ENCODE measurements at places on chromosomes 4 and X.

DNA sequence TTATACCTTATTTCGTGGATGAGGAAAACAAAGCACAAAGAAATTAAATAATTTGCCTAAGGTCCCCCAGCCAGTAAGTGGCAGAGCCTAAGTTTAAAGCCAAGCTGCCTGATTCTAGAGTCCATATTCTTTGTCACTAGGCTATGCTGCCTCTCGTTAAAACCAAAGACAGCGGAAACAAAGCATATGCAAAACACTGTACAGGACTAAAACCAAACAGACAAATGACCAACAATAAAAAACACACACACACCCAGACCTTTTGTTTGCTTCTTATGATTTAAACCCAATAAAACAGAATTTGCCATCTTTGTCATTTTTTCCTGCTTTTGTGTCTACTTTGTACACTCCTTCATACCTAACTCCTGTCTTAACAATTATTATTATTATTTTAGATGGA lies 10.1 kb upstream of the VSIG1 start:
- H3K4me1 ChIP-seq: no peaks in the 10 kb centered on the region
- no peak for DNase-seq
- H3K4me3 ChIP-seq: no peak overlapping the region
- H3K27ac ChIP-seq: no peak overlapping the region

- H3K27me3 ChIP-seq: no peaks in the 10 kb centered on the region
- no peaks in the 10 kb centered on the region for H3K36me3 ChIP-seq
- no peak overlapping the region for H3K27ac ChIP-seq
Observed at GRCh38 chr4:14841801-14842768, 160.2 kb upstream of the CPEB2 start.

DNA sequence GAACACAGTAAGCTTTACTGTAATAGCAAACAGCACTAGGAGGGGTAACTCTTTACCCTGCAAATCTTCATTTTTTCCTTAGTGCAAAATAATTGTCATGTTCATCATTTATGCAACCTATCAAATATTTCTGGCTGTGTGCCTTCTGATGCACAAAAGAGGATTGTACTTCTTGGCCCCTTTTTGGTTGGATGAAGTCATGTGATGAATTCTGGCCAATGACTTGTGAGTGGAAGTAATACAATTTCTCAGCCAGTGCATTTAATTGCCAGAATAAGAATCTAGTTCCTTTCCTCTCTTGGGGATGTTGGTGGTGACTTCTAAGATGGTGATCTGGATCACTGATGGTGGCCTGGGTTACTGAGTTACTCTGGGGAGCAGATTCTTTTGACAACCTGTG lies 37.0 kb upstream of the GATB start:
- no peaks in the 10 kb centered on the region for H3K36me3 ChIP-seq
- H3K4me1 ChIP-seq: no peaks in the 10 kb centered on the region
- no peak overlapping the region for H3K27ac ChIP-seq
- DNase-seq: no peak
- H3K4me3 ChIP-seq: no peak overlapping the region
- no peaks in the 10 kb centered on the region for H3K27me3 ChIP-seq

GRCh38 chr4:65651751-65652150 lies 18.5 kb downstream of the EPHA5 start:
- no peaks in the 10 kb centered on the region for H3K27me3 ChIP-seq
- H3K4me3 ChIP-seq: no peak overlapping the region
- no peaks in the 10 kb centered on the region for H3K4me1 ChIP-seq
- no peak for DNase-seq
- no peaks in the 10 kb centered on the region for H3K36me3 ChIP-seq
- H3K27ac ChIP-seq: no peak overlapping the region

GRCh38 chr4:38562751-38563198 lies 101.2 kb upstream of the KLF3 start:
- H3K36me3 ChIP-seq: no peaks in the 10 kb centered on the region
- H3K27ac ChIP-seq: no peak overlapping the region
- no peak for DNase-seq
- H3K4me1 ChIP-seq: peaks cover 20% of the 10 kb centered on the region
- H3K4me3 ChIP-seq: no peak overlapping the region
- no peaks in the 10 kb centered on the region for H3K27me3 ChIP-seq

DNA sequence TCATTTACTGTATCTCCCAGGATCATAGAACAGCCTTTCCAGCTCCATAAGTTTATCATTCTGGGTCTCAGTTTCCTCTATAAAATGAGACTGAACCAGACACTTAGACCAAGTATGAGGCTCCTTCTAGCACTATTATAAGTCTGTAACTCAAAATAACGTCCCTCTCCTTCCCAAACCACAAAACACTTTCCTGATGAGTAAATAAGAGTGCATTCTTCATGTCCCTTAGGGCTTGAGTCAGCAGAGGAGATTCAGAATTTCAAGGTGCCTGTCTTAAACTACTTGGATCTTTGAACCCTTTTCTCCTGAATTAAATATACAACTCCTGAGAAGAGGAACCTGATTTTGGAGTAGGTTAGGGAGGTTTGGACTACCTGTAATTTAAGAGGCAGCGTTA lies 62.6 kb downstream of the GLRA2 start:
- no peaks in the 10 kb centered on the region for H3K27me3 ChIP-seq
- no peak for DNase-seq
- H3K4me3 ChIP-seq: no peak overlapping the region
- H3K27ac ChIP-seq: no peak overlapping the region
- no peaks in the 10 kb centered on the region for H3K4me1 ChIP-seq

- no peak for DNase-seq
- H3K27ac ChIP-seq: no peak overlapping the region
- peaks cover 8% of the 10 kb centered on the region for H3K4me1 ChIP-seq
- no peaks in the 10 kb centered on the region for H3K27me3 ChIP-seq
Observed at GRCh38 chr4:56699537-56700105, 18.5 kb upstream of the HOPX start.

- H3K27ac ChIP-seq: no peak overlapping the region
- no peaks in the 10 kb centered on the region for H3K4me1 ChIP-seq
- no peaks in the 10 kb centered on the region for H3K36me3 ChIP-seq
- no peak for DNase-seq
- no peak overlapping the region for H3K4me3 ChIP-seq
Observed at GRCh38 chrX:130995439-130995838, 62.7 kb upstream of the ARHGAP36 start.

- H3K4me1 ChIP-seq: no peaks in the 10 kb centered on the region
- H3K36me3 ChIP-seq: no peaks in the 10 kb centered on the region
- no peak overlapping the region for H3K4me3 ChIP-seq
- H3K27me3 ChIP-seq: no peaks in the 10 kb centered on the region
- no peak overlapping the region for H3K27ac ChIP-seq
Observed at GRCh38 chrX:118807151-118808017, 16.2 kb upstream of the ZCCHC12 start.

- H3K27me3 ChIP-seq: no peaks in the 10 kb centered on the region
- no peaks in the 10 kb centered on the region for H3K4me1 ChIP-seq
- H3K4me3 ChIP-seq: no peak overlapping the region
- H3K36me3 ChIP-seq: no peaks in the 10 kb centered on the region
- DNase-seq: no peak
- H3K27ac ChIP-seq: no peak overlapping the region
Observed at GRCh38 chrX:152072236-152072635, 66.1 kb downstream of the MAGEA10 start.

DNA sequence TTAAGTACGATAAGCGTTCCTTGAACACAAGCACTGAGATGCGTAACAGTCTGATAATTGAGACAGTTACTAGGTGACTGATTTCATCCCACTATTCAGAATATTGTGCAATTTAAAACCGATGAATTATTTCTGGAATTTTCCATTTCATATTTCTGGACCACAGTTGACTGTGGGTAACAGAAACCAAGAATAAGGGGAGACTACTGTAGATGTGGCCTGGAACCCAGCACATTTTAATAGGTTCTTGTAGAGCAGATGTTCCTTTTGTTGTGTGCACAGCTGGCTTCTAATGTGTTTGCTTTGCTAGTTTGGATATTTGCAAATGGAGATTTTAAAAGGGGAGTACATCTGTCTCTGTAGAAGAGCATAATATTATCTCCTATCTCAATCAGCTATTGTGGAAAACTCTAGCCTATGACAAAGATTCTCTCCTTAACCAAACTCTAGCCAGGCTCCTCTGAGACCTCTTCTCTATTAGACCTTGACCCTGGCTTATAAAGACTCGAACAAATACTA lies 16.4 kb downstream of the NAAA start:
- H3K36me3 ChIP-seq: peaks cover 67% of the 10 kb centered on the region
- H3K4me1 ChIP-seq: no peaks in the 10 kb centered on the region

- no peaks in the 10 kb centered on the region for H3K36me3 ChIP-seq
- H3K4me3 ChIP-seq: no peak overlapping the region
- no peaks in the 10 kb centered on the region for H3K27me3 ChIP-seq
- no peaks in the 10 kb centered on the region for H3K4me1 ChIP-seq
Observed at GRCh38 chr4:68132342-68132741, 2.7 kb upstream of the TMPRSS11F start.

DNA sequence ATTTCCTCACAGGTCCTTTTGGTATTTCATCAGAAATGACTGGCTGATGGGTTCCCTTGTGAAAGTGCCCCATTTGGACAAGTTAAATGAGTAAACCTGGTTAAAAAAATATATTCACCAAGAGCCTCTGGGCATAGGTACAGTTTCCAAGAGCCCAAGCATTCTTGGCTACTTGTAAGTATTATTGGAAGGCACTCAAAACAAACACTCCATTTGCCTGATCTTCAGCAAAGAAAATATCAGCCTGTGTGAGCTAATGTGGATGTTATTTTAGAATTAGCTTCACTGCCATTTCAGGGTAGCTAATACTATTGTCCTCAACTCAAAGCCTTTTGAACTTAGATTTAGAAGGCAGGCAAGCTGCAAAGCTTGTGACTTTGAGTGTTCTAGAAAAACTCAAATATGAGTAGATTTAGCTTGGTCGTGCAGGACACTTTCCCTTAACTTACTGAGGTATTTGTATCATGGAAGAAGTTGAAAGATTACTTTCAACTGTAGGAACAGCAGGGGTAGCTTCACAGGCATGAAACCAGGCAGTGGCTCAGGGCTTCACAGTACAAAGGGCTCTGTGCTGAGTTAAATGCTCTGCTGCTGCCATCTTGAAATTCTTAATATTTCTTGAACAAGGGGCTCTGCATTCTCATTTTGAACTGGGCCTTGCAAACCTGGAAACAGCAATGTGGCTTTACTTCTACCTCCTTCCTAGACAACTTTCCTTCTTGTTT lies 177.2 kb downstream of the AMELX start:
- H3K36me3 ChIP-seq: no peaks in the 10 kb centered on the region
- H3K27ac ChIP-seq: peak overlapping the region; percentile 6
- no peak overlapping the region for H3K4me3 ChIP-seq
- H3K4me1 ChIP-seq: no peaks in the 10 kb centered on the region

DNA sequence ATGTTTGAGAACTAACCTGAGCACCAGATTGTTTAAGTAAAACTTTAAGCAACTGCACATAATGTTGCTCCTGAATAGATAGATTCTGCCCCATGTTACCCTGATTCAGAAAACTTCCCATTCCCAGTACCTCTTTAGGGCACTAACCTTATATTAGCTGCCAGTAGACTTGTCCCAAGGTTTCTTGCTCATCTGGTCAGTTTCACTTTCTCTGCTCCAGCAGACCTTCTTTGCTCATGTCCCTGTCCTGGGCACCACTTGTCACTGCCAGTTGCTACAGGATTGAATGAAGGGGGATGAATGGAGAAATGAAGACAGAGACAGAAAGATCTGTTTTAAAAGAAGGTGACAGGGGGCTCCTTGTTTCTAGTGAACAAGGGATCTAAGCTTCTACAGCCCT lies 65.2 kb upstream of the UGT2B10 start:
- H3K4me1 ChIP-seq: no peaks in the 10 kb centered on the region
- H3K36me3 ChIP-seq: no peaks in the 10 kb centered on the region
- no peak overlapping the region for H3K27ac ChIP-seq
- H3K4me3 ChIP-seq: no peak overlapping the region
- DNase-seq: no peak

GRCh38 chr4:184384810-184385557 lies 89.4 kb downstream of the IRF2 start:
- peak overlapping the region; percentile 40 for H3K4me3 ChIP-seq
- H3K27me3 ChIP-seq: no peaks in the 10 kb centered on the region
- peak overlapping the region; percentile 71 for H3K27ac ChIP-seq
- no peak for DNase-seq
- H3K36me3 ChIP-seq: no peaks in the 10 kb centered on the region
- H3K4me1 ChIP-seq: peaks cover 30% of the 10 kb centered on the region

DNA sequence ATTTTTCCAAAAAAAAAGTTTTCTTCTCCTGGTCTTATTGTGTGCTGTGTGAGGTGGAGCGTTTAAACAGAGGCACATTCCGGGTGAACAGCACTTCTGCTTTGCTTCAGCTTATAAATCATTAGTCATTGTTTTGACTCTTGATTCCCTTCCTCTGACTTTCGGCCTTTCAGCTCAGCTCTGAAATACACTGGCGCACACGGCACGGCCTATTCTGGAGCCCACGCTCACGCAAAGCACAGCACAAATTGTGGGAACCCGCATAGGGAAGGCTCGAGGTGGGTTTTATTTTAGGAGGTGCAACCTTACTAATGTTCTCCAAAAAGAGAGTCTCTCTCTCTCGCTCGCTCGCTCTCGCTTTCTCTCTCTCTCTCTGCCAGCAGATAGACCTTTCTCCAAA lies 4.0 kb downstream of the POU3F4 start:
- H3K27me3 ChIP-seq: no peaks in the 10 kb centered on the region
- H3K4me3 ChIP-seq: no peak overlapping the region
- H3K27ac ChIP-seq: no peak overlapping the region
- no peak for DNase-seq
- H3K36me3 ChIP-seq: no peaks in the 10 kb centered on the region

DNA sequence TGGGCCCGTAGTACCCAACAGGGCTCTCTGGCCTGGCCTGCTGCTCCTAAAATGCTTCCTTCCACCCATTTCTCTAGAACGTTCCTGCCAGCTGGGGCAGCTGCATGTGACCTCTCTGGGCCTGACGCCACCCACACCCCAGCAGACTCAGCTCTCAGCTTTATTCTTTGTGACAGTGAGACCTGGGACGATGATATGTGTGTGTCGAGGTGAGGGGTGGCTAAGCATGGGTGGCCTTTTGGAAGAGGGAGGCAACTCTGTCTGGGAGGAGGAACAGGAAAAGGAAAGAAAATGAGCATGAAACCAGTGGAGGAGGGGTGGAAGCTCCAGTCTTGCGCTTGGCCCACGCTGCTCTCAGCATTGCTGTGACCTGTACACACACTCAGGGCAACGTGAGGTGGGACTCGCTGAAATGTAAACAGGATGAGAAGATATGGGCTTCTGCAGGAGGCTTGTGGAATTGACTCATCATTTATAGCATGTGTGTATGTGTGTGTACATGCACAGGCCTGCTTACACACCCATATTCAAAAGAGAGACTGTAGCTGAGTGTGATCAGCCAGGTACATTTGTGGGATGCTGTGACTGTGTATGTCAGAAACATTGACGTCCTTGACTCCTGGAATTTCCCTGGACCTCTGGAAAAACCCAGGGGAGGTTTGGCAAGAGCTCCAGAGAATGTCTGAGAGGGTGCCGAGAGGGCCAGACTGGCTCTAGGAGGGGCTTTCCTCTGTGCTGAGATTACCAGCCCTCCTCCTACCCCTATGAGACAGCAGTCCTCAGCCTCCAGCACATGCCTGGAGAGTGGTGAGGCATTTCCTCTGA lies 137.9 kb downstream of the PJA1 start:
- H3K27ac ChIP-seq: no peak overlapping the region
- no peak overlapping the region for H3K4me3 ChIP-seq
- no peaks in the 10 kb centered on the region for H3K4me1 ChIP-seq
- no peak for DNase-seq

GRCh38 chrX:136162827-136163570 lies 15.7 kb downstream of the FHL1 start:
- H3K27ac ChIP-seq: no peak overlapping the region
- DNase-seq: no peak
- no peaks in the 10 kb centered on the region for H3K36me3 ChIP-seq
- H3K4me1 ChIP-seq: peaks cover 13% of the 10 kb centered on the region
- peaks cover 6% of the 10 kb centered on the region for H3K27me3 ChIP-seq

Measured in tibial nerve (tissue), 4 donors.